ENCODE measurements at places on chromosomes 4 and X.

- DNase-seq, result no peak
These were observed 919 bp upstream of the SEC24B start for GRCh38 chr4:109432696-109433095.

DNA sequence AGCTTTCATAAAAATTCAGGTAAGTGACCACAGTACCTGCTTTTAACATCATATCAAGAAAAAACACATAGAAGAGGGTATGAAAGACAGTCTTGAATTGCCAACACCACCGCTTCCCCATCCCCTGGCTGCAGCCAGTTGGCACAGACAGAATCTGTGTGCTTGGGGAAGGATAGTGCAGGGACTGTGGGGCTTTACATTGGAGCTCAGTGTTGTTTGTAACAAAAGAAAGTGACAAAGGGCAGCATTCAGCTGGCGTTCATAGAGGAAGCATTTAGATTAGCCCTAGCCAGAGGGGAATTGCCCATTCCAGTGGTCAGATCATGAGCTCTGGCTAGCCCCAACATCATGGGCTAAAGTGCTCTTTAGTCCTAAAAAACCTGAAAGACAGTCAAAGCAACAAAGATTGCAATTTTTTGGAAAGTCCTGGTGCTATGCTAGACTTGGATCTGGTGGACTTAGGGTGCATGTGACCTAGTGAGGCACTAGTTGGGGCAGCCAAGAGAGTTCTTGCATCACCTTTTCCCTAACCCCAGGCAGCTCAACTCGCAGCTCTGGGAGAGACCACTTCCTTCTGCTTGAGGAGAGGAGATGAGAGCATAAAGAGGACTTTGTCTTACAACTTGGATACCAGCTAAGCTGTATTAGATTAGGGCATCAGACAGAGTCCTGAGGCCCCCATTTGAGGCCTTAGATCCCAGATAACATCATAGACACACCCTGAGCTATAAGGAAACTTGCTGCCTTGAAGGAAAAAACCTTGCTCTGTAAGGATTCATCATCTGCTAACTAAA, 1602.4 kb upstream of the ADGRL3 start:
- no peak for DNase-seq

GRCh38 chr4:40562208-40562607, 67.5 kb downstream of the RBM47 start:
- DNase-seq, result no peak

DNA sequence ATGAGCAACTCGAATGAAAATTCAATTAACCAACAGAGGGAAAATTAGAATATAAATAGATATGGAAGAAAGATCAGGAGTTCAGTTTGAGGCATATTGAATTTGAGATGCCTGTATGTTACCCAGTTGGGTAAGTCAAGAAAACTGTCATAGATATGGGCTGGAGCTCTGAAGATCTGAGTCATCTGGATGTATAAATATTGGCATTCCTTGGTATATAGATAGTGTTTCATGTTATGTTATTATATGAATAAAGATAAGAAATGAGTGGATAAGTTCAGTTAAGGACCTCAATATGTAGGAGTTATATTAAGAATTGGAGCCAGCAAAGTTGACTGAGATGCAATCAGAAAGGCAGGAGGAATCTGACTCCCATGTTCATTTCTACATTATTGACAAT, 543.6 kb upstream of the SMIM31 start:
- DNase-seq, result no peak

- no peak for DNase-seq
These were observed 109.3 kb downstream of the HMX1 start for GRCh38 chr4:8762356-8762755.

DNA sequence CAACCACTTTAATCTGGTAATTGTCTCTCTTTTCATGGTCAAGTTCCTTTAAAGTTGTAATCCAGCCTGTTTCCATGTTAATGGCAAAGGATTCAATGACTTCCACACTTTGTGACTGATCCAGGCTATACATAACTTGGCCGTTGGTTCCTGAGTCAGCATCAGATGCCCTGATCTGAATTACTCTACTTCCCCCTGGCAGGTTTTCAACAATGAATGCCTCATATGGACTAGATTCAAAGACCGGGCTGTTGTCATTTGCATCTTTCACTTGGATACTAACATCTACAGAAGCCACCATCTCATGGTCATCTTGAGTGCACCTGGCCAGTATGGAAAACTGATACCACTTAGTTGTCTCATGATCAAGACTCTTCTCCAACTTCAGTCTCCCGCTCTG, 62.6 kb upstream of the MTNR1A start:
- DNase-seq, result no peak

DNA sequence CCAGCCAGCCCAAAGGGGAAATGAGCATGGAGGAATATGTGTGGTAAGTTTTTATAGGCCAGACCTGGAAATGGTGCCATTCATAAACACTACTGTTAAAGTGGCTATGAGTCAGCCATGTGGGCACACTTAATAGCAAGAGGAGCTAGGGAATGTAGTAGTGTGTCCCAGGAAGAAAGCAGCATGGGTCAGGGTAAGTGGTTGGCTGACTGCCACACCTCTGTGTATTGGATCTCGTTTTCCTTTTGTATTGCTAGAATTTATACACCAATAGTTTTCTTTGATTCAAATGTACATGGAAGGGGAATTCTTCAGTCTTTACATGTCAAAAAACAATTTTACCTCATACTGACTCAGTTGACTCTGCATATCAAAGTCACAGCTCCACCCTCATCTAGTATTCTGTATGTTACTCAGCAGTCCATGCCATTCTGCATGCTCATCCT, 22.9 kb upstream of the SGMS2 start:
- DNase-seq, result no peak

- no peak for DNase-seq
These were observed 86.0 kb downstream of the FUNDC1 start for GRCh38 chrX:44456685-44457084.

DNA sequence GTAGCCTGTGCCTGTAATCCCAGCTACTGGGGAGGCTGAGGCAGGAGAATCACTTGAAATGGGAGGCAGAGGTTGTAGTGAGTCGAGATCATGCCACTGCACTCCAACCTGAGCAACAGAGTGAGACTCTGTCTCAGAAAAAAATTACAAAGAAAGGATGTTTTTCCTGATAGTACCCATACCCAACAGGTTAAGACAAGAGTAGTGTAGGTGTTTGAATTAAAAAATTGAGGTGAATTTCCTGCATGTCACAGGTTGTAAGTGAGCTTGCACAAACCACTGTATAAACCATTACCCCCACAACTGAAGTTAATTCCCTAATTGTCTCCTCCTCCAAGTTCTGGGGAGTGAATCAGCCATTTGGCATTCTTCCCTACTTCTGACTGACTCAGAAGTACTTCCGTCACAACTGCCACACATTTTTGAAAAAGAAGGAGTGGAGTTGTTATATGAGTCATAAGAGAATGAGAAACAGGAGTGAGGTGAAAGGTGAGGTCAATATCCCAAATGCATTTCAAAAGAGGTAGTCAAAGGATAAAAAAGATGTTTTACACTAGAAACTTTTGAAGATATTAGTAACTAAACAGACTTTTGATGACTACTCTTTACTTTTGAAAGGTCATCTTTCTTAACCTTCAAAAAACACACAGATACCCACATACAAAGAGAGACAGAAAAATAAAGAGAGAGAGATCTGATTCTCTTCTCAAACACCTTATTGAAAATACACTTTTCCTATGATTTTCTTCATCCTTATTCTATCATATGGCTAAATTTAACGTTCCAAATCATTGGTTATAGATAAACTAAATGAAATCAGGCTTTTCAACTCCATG, 134.5 kb downstream of the BTC start:
- no peak for DNase-seq

DNA sequence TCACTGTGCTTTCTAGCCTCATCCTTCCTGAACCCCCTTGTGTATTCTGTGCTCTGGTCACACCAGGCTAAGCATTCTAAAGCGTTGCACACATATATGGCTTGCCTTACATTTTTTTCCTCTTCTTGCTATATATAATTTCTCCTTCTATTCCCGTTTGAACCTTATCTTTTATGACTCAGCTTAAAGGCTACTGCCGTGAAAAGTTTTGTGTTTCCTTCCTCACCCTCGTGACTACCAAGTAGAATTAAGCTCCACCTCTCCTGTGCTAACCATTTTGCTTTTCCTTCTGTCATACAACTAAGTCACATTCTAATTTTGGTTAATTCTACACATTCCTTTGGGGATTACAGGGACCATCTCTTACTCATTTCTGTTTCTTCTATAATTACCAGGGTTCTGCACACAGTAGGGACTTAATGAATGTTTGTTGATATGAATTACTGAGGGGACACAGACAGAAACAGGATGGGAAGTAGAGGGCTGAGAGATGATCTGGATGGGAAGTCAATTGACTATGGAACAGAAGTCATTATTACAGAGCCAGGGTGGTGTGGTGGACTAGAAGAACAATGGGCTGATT, 67.1 kb downstream of the DOCK11 start:
- DNase-seq, result no peak

GRCh38 chr4:124953061-124953460, 240.5 kb upstream of the ANKRD50 start:
- no peak for DNase-seq

DNA sequence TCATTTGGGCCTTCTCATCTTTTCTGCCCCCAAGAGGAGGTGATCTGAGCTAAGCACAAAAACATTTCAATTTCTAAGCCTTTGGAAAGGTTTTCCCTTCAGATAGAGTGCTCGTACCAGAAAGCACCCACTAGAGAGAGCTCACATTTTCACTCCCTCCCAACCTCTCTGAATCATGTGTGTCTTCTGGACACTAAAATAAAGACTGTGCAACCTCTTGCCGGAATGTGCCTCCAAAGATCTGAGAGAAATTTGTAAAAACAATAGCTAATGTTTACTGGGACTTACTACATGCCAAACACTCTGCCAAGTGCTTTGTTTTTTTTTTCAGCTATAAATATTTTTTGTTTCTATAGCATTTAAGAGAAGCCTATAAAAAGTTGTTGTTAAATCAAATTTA, 120.6 kb upstream of the LNX1 start:
- no peak for DNase-seq

- no peak for DNase-seq
These were observed 40.1 kb upstream of the MSANTD1 start for GRCh38 chr4:3208826-3209225.

- no peak for DNase-seq
These were observed 3.1 kb upstream of the BCORL1 start for GRCh38 chrX:129979207-129979920.

DNA sequence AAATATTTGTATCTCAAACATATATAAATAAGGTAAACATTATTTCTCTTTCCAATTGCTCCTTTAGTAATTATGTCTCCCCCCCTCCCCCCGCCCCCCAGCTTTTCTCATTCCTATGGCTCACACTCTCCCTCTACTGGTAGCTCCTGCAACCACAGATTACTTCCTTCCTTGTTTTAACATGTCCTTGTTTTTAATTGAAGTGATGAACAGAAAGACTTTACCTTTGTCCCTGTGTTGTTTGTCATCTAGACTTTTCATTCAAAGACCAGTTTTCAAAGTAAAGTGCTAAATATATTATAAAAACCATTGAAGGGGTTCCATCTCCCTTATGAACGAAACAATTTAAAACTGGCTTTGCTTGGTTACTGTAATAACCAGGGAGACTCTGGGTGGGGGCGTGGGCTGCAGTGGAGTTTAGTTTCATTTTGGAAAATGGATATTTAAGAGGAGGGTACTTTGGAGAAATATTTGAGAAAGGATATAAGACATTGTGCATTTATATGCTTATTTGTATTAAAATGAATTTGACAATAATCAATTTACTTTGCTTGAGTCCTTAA, 352.9 kb downstream of the RAPGEF2 start:
- DNase-seq, result no peak
